ENCODE measurements at places on chromosomes 6 and 20.

DNA sequence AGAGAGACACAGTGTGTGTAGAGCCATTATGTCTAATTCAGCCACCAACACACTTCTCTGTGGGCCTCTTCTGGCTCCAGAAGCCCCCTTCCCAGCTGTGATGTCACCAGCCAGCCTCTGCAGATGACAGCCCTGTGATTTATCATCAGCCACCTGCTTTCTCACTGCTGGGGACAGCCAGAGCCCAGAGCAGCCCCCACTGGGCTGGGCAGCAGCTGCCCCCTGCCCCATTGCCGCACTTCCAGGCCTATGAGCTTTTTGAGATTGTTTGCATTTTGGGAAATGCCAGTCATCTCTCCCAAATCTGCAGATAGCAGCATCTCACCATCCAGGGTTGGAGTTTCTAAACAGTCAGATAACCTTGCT is 21.9 kb upstream of the STX16 start:
- no peak for DNase-seq

DNA sequence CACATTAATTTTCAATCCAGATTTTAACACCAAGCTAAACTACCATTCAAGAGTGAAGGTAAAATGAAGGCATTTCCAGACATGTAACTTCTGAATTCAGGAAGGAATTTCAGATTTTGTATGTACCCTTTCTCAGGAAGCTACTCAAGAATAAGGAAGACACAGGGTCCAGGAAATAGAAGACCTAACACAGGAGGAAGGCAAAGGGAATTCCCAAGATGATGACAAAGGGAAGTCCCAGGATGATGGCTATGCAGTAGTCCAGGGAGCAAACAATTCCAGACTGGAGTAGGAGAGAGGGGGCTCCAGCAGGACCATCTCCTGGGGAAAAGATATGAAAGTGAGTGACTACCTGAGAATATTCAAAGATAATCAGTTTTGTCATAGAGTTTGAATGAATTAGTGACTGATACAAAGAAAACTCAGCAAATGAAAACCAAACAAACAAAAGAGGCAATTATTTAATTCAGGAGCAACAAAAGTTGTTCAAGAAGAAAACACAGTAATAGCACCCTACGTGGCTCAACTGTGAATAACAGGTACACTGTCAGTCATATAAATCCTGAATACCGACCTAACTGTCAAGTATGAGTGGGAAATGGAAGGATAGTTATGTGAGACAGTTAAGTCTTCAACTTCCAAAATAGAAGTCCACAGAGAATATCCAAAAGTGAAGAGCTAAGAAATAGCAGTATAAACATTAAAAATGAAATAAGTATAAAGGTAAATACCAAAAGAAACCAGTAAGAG is 4.0 kb downstream of the RNF24 start:
- DNase-seq: no peak

GRCh38 chr20:48387675-48388074 is 440.1 kb downstream of the PREX1 start:
- no peak for DNase-seq

DNA sequence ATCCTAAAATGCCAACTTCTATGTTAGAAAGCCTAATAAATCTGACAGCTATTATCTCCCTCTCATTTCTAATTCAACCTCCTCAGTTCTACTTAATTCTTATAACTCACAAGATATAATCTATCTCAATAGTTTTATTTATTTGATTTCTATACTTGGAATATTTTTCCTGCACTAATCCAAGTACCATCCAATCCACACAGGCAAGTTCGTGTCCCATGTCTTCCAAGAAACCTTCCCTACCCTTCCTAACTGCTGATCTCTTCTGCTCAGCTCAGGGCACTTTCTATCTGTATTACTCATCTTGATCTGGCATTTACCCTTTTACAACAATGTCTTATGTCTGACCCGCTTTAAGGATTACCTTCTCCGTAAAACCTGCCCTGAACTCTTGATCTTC is 18.2 kb downstream of the NCOA5 start:
- no peak for DNase-seq

- no peak for DNase-seq
Observed at GRCh38 chr6:84193114-84193708, 34.2 kb downstream of the CEP162 start.

DNA sequence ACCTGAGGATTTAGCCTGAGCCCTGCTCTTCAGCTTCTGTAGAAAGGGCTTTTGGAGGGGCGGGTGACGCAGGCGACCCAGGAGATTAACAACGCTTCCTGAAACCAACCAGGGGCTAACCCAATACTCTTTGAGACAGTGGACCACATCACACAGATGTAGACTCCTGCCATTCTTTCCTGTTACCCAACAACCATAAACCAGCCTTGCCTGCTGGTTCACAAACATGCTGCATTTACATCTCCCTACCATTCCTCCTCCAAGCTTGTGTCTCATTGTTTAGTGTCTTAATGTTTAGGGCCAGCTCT is 28.3 kb downstream of the PPP1R16B start:
- peak; percentile 26 for DNase-seq

- no peak for DNase-seq
Observed at GRCh38 chr20:38089500-38089899, 56.0 kb downstream of the RPRD1B start.

DNA sequence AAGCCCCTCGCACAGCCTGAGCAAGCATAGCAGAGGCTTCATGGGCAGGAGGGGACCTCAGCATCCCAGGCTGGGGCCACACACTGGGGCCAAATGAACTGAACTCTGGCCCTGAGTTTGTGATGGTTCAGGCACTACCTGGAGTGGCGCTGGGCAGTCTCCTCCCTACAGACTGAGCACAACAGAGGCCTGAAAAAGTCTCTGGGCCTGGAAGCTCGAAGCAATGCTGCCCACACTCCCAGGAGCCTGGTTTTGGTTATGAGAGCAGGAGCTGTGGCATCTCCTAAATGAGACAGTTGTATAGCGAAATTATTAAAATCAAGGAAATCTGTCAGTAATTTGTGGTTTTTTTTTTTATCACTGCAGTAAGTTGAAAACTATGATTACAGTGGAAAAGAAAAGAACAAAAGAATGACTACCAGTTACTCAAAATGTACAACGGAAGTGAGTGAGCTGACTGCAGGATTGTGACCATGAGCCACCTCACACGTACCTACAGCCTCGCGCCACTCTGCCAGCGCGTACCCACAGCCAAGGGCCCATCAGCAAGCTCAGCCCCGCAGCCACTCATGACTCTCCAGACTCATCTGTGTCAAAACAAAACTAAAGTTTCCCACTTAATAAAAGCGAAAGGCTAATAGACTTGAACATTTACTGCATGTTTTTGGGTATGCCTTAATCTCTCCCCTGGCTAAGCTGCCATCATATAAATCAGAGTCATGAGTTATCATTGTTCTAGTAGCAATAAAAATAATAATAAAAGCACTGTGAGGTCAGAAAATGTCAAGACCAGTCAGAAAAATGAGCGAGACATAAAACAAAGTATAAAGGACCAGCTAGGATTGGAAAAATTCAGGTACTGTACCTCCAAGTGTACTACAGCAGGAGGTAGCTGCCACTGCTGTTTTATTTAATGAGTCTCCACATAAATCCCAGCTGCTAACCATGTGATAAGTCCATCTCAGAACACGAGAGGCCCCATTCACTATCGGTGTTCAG is 177.0 kb downstream of the FOXC1 start:
- no peak for DNase-seq

- no peak for DNase-seq
Observed at GRCh38 chr6:19159089-19159488, 678.1 kb upstream of the ID4 start.

DNA sequence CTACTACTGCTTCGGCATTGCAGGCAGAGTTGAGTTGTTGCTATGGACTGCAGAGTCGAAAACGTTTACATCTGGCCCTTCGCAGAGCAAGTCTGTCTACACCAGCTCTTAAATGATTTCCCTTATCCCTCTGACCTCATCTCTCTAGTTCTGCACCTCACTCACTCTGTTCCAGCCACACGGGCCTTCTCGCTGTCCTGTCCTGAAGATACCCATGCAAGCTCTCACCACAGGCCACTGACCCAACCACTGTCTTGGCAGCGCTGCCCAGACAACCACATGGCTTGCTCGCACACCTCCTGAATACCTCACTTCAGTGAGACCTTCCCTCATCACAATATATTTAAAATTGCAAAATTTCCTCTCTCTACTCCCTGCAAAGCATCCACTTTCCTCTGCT is 31.4 kb downstream of the B4GALT5 start:
- DNase-seq: no peak

GRCh38 chr6:159565181-159565710 is 127.8 kb downstream of the SOD2 start:
- DNase-seq: no peak

DNA sequence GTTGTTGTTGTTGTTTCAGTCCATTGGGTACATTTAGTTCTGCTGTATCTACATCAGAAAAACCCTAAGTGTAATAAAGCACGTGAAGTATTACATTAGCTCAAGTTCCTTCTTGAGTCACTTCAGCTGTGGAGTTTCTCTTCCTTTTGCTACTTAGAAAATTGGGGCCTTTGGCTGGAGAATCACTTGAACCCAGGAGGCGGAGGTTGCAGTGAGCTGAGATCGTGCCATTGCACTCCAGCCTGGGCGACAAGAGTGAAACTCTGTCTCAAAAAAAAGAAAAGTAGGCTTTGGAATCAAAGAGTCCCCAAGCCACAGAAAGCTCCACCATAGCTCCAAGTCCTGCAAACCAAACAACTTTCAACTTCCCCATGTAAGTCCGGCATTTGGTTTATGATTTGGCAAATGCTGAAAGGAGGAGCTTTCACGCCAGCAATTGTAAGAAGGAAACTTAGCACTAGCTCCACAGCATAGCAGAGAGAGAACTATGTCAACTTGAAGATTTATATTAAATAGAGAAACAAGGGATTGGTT is 56.5 kb upstream of the RNF144B start:
- DNase-seq: no peak

DNA sequence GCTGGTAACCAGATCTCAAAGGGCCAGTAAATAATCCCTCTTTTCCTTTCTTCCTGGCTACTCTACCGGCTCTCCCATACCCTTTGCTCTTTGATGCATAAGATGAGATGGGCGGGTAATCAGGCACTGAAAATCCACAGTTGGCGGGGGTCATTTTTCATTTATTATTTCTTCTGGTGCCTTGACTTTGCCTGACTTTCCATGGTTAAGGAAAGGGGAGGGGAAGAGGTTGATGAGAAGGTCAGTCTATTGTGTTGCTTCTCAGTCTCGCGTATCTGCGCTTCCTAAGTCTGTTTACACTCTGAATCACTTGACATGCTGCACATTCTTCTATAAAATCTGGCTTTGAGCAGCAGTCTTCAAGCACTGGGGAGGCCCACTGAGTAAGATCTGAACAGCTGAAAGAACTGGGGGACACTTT is 121.1 kb upstream of the HDGFL1 start:
- DNase-seq: no peak

DNA sequence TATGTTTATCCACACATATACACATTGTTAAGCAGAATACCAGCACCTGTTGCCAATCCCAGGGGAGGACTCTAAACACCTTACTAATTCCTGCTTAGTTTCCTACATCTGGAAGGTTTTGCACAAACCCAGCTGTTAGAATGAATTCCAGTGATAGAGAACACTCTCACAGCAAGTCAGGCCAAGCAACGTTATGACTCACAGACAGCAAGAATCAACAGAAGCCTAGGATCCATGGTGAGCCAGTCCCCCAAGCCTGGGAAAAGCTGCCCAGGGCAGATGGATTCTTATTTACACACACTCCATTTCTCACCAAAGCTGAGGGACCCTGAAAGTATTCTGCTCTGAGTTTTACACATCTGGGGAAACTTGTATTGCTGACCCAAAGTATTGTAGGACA is 291.7 kb downstream of the SLC35F1 start:
- DNase-seq: no peak

DNA sequence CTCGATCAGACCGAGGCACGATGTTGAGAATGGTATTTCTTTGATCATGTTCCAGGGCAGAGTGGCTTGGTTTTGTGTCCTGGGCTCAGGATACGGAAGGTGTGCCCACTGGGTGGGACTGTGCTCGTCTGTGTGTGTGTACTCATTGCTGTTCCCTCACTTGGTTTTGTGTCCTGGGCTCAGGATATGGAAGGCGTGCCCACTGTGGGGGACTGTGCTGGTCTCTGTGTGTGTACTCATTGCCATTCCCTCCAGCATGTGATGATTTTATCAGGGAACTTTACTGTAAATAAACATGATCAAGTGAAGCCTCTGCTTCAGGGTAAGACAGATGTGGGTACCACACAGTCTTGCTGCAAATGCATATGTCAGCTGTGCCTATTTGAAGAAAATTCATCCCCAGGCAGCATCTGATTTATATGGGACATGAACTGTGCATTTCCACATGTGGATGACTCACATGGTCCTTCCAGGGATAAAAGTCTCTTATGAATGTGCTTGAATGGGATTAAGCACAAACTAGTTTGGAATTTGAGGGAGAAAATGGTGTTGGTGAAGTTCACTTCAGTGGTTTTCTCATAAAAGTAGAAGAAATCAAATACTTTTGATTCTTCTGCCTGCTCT is 274.3 kb downstream of the QKI start:
- no peak for DNase-seq

- no peak for DNase-seq
Observed at GRCh38 chr6:45076217-45076930, 251.8 kb upstream of the RUNX2 start.

- DNase-seq: no peak
Observed at GRCh38 chr6:77813090-77813489, 160.3 kb downstream of the MEI4 start.

- DNase-seq: no peak
Observed at GRCh38 chr6:82045965-82046756, 201.4 kb downstream of the IBTK start.

GRCh38 chr6:82365016-82365795 is 1.6 kb downstream of the TPBG start:
- no peak for DNase-seq

DNA sequence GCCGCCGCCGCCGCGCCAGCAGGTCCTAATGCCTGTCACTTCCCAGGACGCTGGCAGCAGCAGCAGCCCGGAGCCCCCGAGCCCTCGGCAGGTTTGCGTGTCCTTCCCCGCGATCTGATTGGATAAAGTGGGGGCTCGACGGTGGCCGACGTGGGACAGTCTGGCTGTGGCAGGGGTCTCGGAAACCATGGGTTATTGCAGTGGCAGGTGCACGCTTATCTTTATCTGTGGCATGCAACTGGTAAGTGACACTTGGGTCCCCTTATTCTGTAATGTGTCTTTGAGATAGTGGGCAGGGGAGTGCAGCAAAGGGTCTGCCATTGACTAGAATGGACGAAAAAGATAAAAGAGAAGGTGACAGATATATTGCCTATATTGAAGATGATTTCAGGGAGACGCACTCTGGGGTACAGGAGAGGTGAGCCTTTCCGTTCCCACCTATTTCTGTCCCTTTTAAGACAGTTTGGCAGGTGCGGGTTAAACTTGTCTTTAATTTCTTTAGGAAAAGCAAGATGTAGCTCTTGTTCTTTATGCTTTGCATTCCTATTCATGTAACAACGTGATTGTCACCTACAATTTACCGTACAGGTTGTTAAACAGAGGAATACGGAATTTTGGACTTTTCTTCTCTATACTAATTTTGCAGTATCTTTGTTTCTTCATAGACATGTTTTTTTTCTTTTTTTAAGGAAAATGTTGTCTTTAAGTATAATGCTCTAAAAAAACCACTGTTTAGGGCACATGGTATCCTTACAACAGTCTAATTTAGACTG is 535 bp downstream of the NKAIN2 start:
- no peak for DNase-seq

Measured in effector CD4-positive, alpha-beta T cell (primary cell).